ENCODE measurements at places on chromosomes 13 and 19.

DNA sequence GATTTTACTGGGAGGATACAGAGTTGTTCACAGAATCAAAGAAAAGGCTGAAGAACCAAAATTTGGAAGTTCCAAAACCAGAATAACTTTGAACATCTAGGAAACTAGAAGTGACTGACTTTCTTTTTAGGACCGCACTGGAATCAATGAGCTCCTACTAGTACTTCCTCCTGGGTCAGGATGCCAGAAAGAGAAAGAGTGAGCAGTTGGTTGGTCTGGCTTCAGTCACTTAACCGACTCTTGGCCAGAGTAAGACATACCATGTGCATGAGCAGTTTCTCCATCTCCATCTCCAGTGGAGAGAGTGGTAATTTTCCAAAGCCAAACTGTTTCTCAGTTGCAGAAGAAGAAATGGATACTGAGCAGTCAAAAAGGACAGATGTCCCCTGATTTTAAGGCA is 27.1 kb upstream of the MTUS2 start:
- no peak overlapping the region for H3K27ac ChIP-seq
- no peak for DNase-seq
- peaks cover 21% of the 10 kb centered on the region for H3K27me3 ChIP-seq
- H3K4me3 ChIP-seq = no peak overlapping the region

GRCh38 chr19:31534786-31535657 is 185.8 kb upstream of the TSHZ3 start:
- H3K4me1 ChIP-seq = no peaks in the 10 kb centered on the region
- DNase-seq = no peak
- peaks cover 8% of the 10 kb centered on the region for H3K27me3 ChIP-seq
- no peak overlapping the region for H3K4me3 ChIP-seq
- no peak overlapping the region for H3K27ac ChIP-seq

DNA sequence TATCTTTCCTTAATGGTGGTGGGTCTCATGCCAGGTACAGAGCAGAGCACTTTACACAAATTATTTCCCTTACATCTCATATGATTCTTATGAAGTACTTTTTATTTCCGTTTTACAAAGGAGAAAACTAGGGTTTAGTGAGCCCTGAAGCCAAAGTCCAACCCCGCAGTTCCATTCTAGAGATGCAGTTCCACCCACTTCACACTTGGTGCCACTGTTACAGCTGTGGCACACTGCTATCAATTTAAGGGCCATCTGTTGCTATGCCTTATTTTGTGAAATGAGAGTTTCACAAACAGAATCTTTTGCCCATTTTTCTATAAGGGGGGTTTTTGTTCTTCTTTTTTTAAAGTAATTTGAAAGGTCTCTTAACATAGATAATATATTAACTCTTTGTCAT is 12.9 kb downstream of the MIPEP start:
- no peaks in the 10 kb centered on the region for H3K4me1 ChIP-seq
- no peak overlapping the region for H3K4me3 ChIP-seq
- no peak overlapping the region for H3K27ac ChIP-seq
- no peaks in the 10 kb centered on the region for H3K27me3 ChIP-seq
- H3K36me3 ChIP-seq = no peaks in the 10 kb centered on the region

- H3K4me3 ChIP-seq = no peak overlapping the region
- no peaks in the 10 kb centered on the region for H3K36me3 ChIP-seq
- DNase-seq = no peak
- H3K4me1 ChIP-seq = no peaks in the 10 kb centered on the region
- H3K27ac ChIP-seq = no peak overlapping the region
Measured at GRCh38 chr13:90926459-90926858, 421.0 kb upstream of the MIR17HG start.

- H3K4me1 ChIP-seq = no peaks in the 10 kb centered on the region
- peak; percentile 17 for DNase-seq
- no peak overlapping the region for H3K4me3 ChIP-seq
- no peaks in the 10 kb centered on the region for H3K36me3 ChIP-seq
- no peaks in the 10 kb centered on the region for H3K27me3 ChIP-seq
Measured at GRCh38 chr19:57099199-57099661, 20.6 kb upstream of the USP29 start.

- H3K36me3 ChIP-seq = peaks cover 51% of the 10 kb centered on the region
- H3K4me1 ChIP-seq = peaks cover 13% of the 10 kb centered on the region
- no peak for DNase-seq
- H3K27me3 ChIP-seq = no peaks in the 10 kb centered on the region
- no peak overlapping the region for H3K27ac ChIP-seq
Measured at GRCh38 chr19:18922228-18922985, 2.9 kb downstream of the DDX49 start.

GRCh38 chr13:60229708-60230272 is 66.1 kb upstream of the DIAPH3 start:
- H3K36me3 ChIP-seq = no peaks in the 10 kb centered on the region
- DNase-seq = no peak
- H3K27ac ChIP-seq = no peak overlapping the region
- no peak overlapping the region for H3K4me3 ChIP-seq
- H3K4me1 ChIP-seq = peaks cover 3% of the 10 kb centered on the region

- no peaks in the 10 kb centered on the region for H3K36me3 ChIP-seq
- no peak for DNase-seq
- H3K4me3 ChIP-seq = no peak overlapping the region
- no peak overlapping the region for H3K27ac ChIP-seq
- peaks cover 33% of the 10 kb centered on the region for H3K27me3 ChIP-seq
- no peaks in the 10 kb centered on the region for H3K4me1 ChIP-seq
Measured at GRCh38 chr13:112905990-112906641, 62.9 kb upstream of the MCF2L start.

GRCh38 chr13:39596685-39597084 is 6.3 kb downstream of the LHFPL6 start:
- H3K27ac ChIP-seq = no peak overlapping the region
- H3K27me3 ChIP-seq = peaks cover 4% of the 10 kb centered on the region
- no peak for DNase-seq
- no peaks in the 10 kb centered on the region for H3K36me3 ChIP-seq

DNA sequence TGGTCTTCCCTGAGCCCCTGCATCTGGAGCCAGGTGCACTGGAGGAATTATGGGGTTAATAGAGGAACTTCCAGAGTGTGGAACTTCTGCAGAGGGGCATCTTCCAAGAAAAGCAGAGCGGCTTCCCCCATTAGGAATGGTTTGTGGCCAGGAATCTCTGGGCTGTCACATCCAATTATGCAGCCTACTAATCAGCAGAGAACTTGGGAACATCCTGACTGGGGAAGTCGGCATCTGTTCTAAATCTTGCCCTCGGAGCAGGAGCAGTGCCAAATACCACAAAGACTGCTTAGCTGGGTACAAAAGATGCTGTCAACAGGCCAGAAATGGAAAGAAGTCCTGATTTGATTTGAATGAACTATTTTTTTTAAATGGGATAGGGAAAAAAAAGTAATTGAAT is 435.1 kb downstream of the ZNF536 start:
- H3K27ac ChIP-seq = no peak overlapping the region
- no peak overlapping the region for H3K4me3 ChIP-seq
- no peak for DNase-seq

DNA sequence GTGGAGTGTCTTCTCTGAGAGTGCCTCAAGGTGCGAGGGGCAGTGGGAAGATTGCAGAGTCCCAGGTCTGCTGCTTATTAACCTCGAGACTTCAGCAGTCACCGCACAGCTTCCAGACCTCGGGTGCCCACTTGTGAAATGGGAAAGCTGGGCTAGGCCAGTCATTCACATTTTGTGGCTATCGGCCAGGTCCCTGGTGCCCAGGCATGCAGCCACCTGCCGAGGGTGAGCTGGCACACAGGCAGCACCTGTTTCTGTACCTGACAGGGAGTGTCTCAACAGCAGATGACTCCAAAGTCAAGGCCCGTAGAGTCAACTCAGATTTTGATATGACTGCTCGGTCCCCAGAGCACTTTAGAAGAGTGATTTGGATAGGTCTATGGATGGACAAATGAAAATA is 21.9 kb downstream of the UQCRFS1 start:
- no peaks in the 10 kb centered on the region for H3K4me1 ChIP-seq
- DNase-seq = no peak
- no peak overlapping the region for H3K27ac ChIP-seq
- H3K27me3 ChIP-seq = no peaks in the 10 kb centered on the region
- H3K36me3 ChIP-seq = no peaks in the 10 kb centered on the region
